ENCODE measurements at places on chromosomes 4 and X.
A peak's percentile ranks its signal among the peaks of the same experiment; 100 is the strongest.

GRCh38 chr4:12492730-12493393 is 991.3 kb downstream of the RAB28 start:
- DNase-seq = no peak

GRCh38 chr4:119244344-119244743 is 31.8 kb downstream of the USP53 start:
- no peak for DNase-seq

DNA sequence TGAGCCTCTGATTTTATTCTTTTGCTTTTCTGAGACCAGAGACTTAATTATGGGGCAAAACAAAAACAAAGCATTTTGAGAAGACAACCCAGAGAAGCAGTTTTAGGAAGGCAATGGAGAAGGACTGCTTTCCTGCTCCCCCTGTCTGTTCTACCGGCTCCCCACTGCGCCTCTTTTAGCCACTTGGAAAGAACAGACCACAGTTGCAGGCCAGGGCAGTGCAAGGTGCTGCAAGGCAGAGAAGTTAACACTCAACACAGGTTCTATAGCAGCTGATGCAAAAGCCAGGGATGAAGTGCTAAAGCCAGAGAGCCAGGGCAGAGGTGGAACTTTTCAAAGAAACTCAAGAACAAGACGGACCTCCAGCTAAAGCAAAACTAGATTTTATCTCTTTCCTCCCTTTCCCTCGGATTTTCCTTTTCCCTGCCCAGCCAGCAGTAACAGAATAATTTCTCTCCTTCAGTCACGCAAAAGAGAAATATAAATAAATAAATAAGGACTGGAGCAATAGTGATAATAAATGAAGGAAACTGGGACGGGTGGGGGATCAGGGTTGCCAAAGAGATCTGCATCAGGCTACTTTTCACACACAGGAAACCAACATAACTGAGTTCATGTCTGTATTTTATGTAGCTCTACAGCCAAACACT is 10.4 kb downstream of the SH3RF1 start:
- no peak for DNase-seq

DNA sequence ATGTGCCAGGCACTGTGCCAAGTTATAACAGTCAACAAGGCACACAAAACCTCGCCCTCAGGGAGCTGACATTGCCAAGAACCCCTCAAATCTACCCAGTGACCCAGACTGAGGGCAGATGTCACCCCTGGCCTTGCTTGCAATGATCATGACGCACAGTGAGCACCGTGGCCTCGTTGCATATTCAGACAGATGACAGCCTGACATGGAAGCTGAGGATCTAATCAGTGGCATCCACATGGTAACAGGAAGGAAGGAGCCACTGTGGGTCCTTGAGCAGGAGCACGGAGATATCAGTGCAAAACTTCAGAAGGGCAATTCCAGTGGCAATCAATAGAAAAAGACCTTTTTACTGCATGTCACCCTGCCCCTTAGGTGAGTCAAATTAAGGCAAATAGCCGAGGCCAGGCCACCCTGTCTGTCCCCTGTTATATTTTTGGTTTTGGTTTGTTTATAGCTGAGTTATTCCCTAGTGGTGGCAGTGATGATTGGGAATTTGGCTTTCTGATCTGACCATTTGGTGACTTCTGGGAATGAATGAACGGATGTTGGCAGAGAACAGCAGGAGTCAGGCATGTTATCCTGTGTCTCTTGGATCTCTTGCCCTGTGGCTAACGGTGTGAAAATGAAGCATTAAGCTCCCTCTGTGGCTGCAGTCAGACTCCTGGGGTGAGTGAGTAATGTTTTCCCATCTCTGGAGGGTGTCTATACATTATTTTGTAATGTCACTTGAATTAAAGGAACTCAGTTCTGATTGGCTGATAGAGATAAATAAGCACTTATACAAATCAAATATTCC is 20.4 kb downstream of the WDR13 start:
- no peak for DNase-seq

DNA sequence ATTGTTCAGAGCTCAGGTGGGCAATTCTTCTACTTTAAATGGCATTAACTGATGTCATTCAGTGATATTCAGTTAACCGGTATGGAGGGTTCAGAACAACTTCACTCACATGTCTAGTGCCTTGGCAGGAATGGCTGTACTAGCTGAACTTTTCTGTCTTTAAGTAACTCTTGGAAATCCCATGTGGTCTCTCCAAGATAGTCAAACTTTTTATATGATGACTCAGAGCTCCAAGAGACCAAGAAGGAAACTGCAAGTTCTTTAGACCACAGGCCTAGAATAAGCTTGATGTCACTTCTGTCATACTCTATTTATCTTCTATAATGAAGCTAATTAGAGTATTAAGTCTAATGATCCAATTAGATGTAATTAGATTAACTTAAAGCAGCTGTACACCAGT is 24.9 kb downstream of the LHFPL1 start:
- no peak for DNase-seq

- no peak for DNase-seq
Observed at GRCh38 chr4:173469622-173470021, 60.4 kb downstream of the HAND2 start.

GRCh38 chrX:21926527-21927278 is 13.8 kb upstream of the SMS start:
- DNase-seq = no peak

DNA sequence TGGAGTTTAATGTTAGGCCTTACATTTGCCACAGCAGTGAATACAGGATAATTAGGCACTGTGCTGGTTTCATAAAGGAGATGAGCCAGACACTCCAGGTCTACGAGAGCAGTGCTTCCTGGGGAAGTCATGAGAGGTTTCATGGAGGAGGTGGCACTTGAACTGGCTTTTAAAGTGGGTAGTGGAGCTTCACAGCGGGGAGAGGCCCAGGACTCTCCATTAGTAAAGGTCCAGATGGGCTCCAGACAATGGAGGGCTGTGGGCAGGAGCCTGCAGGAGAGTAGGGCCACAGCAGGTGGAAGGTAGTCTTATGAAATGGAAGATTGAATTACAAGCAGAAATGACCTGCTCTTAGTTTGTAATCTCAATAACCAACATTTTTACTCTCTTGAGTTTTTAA is 29.0 kb downstream of the CLDN22 start:
- no peak for DNase-seq

- DNase-seq = no peak
Observed at GRCh38 chrX:151870602-151871001, 42.1 kb upstream of the MAGEA4 start.

- DNase-seq = peak; percentile 79
Observed at GRCh38 chr4:61200187-61200915, at the start of gene ADGRL3. Gene ADGRL3, plus strand, starts transcription at chr4:61200326.

DNA sequence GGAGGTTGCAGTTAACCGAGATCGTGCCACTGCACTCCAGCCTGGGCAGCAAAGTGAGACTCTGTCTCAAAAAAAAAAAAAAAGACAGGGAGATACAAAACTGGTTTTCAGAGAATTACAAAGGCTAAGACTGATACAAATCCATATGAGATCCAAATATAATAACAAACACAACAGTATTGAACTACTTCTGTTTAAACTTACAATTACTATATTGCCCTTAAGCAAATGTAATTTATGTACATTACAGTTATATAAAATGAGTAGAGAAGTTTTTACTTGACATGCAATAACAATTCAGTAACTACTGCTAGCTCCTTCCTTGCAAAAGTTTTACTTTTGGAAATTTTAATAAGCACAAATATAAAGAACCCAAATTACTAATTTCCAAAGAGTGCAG is 52.6 kb upstream of the PABPC1L2A start:
- DNase-seq = no peak

DNA sequence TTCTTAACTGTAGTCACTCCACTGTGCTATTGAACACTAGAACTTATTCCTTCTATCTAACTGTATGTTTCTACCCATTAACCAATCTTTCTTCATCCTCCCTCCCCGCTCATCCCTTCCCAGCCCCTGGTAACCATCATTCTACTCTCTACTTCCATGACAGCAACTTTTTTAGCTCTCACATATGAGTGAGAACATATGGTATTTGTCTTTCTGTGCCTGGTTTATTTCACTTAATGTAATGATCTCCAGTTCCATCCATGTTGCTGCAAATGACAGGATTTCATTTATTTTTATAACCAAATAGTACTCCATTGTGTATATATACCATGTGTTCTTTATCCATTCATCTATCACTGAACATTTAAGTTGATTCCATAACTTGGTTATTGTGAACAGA is 186.5 kb downstream of the GABRB1 start:
- DNase-seq = no peak

GRCh38 chr4:24910499-24910898 is 2.3 kb downstream of the CCDC149 start:
- no peak for DNase-seq

DNA sequence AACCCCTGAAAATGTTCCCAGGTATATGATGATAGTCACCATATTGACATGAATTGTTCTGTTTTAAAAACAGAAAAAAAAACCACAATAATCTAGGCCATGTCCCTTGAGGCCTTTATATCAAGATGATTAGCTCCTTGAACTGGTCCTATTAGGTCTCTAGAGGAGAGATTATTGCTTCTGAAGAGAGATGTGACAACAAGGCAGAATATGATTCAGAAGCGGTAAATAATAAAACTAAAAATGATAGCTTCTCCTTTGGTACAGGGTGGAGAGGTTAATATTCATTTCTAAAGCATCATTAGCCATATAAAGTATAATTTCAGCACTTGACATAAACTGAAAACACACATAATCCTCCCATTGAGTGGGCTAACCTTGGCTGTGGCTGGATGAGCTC is 25.8 kb downstream of the TLR8 start:
- DNase-seq = no peak

- DNase-seq = no peak
Observed at GRCh38 chr4:98613453-98614075, 44.8 kb downstream of the TSPAN5 start.

DNA sequence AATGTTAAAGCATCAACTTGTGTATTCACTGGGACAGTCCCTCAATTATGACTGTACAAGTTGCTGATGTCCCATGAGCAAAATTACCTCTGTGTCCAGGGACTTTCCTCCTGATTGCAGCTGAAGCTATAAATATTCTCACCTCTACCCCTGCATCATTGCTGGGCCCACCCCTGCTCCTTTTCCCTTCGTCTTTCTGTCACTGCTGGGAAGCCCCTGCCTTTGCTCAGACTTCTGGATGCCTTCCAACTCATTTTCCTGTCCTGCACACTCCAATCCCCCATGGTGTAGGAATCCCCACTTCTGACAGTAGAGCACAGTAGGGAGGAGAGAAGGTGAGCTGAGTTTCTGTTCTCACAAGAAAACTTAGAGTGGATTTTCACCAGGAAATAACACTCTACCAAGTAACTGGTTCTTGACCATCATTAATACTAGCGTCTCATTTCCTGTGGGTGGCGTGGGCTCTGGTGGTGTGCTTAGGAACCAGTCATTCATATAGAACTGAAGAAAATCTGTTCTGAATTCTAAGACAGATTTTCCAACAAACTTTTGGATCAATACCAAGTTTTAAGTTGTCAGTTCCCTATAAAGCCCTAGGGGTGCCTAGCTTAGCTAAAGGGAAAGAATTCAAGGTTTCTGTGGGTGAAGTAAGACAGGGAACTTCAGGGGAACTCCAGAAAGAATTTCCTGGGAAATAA is 136.2 kb upstream of the MED14 start:
- no peak for DNase-seq

DNA sequence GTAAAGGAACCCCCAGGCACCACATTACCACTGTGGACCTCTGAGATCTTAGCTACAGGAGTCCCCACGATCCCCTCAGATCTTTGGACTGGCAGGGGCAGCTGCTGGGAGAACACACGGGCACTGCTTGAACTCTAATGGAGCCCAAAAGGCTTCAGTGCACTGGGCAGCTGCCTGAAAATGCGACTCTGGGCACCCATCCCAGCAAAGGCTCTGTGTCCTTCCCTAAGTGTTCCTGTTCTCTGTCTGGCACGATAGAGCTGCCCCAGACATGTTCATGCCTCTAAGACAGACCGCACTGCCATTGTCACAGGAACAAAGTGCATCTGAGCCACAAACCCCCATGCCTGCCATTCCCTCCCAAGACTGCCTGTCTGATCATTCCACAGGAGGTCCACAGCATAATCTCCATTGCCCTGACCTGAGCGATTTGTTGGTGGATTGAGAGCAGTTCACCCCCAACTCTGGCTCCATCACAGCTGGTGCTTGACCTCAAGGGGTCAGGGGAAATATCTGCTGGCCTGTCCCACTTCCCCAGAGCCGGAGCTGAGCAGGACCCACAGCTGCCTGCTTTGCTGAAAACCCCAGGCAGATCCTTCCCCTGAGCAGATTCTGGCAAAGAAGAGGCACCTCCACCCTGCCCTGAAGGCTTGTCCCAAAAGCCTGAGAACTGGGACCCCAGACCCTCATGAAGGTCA is 436.0 kb upstream of the INTU start:
- DNase-seq = no peak

DNA sequence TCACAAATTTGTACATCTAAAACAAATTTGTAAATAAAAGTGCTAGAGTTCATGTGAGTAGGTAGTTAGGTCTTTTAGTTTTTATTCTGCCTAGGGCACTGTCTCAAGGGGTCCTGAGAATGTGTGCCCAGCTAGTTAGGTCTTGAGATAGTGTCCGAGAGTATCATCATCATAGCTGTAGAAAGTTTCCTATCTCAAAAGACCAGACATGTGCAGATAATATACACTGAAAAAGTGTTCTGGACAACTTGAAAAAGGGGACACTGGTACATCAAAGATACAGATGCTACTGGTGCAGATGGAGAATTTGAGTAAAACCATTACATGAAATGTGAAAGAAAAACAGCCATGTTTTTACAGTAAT is 1.8 kb upstream of the ZCCHC4 start:
- no peak for DNase-seq

GRCh38 chr4:100790836-100791615 is 273.2 kb upstream of the EMCN start:
- no peak for DNase-seq

GRCh38 chrX:9291629-9292028 is 173.2 kb upstream of the TBL1X start:
- DNase-seq = peak; percentile 84

DNA sequence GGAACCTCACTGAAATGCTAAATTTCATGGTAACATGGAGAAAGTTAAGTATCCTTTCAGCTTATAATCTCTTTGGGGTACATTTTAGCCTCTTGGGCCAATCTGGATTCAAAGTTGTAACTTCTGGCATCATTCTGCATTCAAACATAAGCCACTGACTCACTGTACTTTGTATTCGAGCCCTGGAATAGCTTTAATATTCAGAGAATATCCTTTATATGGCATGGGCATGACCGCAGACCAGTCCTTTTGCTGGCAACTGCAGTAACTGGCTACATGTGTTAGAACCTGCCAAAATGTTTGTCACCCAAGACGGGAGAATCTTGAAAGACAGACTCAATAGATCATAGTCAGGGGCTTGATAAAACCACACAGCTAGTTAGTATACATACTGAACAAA is 3.3 kb downstream of the GASK1B start:
- no peak for DNase-seq

DNA sequence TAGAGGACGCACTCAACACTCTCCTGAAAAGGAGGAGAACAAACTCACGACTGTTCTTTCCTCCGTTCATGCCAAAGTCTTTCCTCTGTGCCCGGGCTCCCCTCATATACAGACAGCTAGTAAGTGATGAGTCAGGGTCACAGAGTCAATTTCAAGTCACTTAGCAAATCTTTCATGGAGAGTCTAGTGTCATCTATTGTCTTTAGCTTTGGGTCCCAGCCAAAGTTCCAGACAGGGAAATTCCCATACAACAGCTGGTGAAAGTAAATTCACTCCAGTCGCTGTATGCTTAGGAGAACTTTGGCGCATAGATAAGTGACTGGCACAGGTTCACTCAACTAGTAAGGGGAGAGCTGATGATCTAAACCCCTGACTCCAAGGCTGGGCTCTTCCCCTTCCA is 226.5 kb downstream of the MID1 start:
- DNase-seq = no peak
